ENCODE measurements at places on chromosomes 5 and 9.

- DNase-seq, result no peak
Measured at GRCh38 chr5:82375488-82376244, 97.5 kb upstream of the RPS23 start.

DNA sequence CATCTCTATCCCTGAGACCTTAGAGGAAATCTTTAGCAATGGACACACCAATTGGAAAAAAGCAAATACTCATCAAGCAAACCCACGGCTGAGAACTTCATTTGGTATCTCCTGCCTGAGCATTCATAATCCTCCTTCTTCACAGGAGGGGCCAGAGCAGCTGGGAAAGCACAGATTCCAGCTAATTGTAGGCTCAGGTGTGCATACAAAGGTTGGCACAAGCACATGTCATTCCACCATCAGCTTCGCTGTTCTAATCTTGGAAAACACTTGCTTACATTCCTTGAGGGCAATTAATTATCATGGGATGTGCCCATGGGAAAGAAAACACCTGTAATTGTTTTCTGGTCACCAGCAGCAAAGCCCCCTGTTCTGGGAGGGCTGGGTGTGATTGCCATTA lies 376.6 kb downstream of the SPOCK1 start:
- no peak for DNase-seq

GRCh38 chr5:60262576-60263295 lies 369.2 kb upstream of the PDE4D start:
- no peak for DNase-seq

DNA sequence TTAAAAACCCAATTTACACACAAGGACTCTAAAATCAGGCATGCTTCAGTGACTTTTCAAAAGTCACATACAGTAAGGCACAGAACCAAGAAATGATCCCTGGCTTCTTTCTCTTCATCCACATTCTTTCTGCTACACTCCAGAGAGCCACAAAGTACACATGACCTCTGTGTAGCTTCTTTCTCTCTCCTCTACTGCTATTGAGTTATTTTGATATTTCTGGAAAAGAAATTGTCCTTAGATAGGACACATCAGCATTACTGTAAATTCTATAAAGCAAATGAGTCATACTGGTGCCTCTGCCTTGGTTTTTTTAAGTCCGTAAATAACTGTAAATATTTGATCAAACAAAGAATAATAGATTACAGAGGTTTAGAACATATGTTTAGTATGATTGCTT lies 96.3 kb downstream of the KIAA0825 start:
- no peak for DNase-seq

DNA sequence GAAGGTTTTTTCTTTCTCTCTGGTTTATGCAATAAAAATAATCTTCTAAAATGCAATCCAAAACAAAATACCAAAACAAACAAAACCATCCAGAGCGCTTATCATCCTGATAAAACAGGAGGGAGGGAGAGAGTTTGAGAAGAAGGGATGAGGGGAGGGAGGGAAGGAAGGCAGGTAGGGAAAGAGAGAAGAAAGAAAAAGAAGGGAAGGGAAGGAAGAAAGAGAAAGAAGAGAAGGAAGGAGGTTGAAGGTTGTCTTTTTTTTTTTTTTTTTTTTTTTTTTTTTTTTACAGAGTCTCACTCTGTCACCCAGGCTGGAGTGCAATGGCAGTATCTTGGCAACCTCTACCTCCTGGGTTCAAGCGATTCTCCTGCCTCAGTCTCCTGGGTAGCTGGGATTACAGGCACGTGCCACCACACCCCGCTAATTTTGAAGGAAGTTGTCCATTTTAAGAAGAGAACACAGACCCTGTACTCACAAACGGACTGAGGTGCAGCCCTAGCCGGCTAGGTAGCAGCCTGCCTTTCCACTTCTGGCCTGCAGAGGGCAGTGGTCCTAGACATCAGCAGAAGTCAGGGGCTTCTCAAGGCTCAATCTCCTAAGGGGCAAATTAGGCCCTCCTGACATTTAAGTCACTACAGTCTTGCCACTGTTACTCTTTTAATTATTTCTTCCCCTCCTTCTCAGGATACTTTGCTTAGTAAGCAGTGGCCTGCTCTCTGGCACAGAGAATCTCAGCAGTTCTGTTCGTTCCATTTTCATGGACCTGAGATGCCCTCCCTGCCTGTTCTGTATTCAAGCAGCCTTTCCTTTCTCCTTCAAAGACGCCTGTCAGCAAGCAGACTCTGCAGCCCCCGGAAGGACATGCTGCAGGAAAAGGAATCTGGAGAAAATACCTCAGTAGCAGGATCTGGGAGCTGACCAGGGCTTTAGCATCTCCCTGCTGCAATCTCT lies 76.4 kb downstream of the EPB41L4B start:
- peak; percentile 24 for DNase-seq

- DNase-seq, result no peak
Measured at GRCh38 chr9:16985559-16986348, 115.3 kb upstream of the BNC2 start.

DNA sequence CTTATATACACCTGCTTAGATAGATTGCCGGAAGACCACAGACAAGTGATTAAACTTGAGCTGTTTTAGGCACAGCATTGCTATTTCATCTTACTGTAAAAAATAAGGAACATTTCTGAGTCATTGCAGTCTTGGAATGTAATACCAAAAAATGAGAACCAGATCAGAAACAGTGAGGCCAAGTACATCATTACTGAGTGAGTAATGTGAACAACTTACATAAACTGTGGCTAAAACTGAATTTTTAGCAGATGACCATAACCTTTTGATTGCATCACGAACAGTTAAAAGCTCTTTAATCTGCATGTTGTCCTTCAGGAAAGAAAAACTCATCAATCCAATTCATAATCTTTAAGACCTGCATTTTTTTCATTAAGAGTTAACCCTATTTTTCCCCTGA lies 157.1 kb upstream of the FGF10 start:
- no peak for DNase-seq

Data from activated CD4-positive, CD25-positive, alpha-beta regulatory T cell (primary cell).